ENCODE measurements at places on chromosomes 5 and 9.

DNA sequence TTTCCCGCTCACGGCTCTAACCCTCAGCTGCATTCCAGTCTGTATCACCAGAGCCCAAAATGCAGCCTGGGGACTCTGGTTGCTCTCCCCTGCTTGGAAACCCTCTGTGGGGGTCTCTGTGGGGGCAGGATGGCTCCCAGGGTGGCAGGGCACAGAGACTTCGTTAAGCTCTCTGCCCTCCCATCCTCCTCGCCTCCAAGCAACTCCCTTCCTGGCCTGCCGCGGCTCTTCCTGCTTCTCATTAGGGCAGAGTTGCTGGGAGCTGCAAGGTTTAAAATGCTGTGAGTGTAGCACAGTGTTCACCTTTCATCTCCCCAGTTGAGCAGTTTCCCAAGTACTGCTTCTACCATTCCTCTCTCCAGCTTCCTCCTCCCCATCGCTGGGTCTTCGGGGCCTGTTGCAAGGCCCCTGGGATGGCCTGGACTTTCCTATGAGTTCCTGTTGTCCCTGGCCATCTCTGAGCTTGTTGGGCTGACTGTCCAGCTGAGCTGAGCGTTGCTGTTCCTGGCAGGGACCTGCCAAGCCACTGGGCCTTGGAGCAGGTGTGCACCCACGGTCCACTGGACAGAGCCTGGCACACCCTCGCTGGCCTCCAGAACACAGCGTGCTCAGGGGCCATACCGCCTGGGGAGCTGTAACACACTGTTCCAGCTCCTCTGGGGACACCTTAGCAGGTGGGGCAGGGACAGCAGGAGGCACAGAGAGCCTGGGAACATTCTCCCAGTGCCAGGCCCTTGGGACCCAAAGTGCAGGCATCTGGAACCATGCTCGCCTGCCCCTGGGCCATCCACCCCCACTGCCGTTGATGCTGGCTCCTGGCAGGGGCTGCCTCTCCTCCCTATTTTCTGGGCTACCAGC, 188.4 kb downstream of the C9orf50 start:
- no peak for DNase-seq

GRCh38 chr5:168790671-168791250, 211.6 kb upstream of the PANK3 start:
- DNase-seq = no peak

- no peak for DNase-seq
These were observed 143.0 kb downstream of the CARTPT start for GRCh38 chr5:71862087-71862486.

GRCh38 chr5:4226565-4226964, 630.9 kb downstream of the IRX1 start:
- no peak for DNase-seq

DNA sequence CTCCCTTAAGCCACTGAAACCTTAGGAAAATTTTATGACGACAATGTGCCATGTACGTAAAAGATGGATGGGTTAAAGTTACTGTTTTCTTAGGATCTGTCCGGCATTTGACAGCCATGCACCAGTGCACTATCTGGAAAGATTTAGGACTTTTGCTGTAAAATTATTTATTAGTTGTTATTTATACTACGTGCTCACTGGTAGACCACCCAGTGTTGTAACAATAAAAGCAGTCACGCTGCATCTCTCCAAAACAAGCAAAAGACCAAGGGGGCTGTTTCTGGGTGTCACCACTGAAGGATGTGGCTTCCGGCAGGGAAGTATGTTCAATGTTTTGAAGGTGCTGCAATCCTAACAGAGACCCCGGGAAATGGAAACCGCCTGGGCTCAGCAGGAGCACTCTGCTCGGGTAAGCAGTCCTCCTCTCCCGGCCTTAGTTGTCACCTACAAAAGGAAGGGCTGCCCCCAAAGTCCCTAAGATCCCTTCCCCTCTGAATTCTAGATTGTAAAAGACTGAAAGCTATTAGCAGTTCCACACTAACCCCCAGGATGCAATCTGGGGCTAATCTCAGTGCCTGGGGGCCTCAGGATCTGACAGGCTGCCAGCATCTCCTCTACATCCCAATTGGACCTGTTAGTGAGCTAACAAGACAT, 38.6 kb downstream of the SAXO1 start:
- DNase-seq = no peak

DNA sequence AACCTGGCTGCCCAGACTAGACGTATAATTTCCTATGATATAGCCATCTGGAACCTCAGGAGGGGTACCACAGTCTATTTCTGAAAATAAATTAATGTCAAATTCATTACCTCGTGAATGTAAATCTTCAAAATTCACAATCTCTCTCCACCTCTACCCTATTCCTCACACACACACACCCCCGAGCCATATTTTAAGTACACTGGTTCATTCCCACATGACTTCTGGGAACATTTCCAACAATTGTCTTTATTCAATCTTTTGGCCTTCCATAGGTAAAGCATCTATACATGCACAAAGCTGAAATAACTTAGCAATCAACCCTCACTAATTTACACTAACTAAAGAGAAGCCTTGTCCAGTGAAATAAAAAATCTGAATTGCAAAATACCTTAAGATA, 32.7 kb downstream of the SUSD1 start:
- DNase-seq = no peak

- no peak for DNase-seq
These were observed 33.7 kb downstream of the AP3S1 start for GRCh38 chr5:115875447-115875846.

GRCh38 chr9:128138001-128138400, 10.5 kb upstream of the PTGES2 start:
- DNase-seq = no peak

- no peak for DNase-seq
These were observed 173.7 kb upstream of the POU5F2 start for GRCh38 chr5:93915142-93915553.

DNA sequence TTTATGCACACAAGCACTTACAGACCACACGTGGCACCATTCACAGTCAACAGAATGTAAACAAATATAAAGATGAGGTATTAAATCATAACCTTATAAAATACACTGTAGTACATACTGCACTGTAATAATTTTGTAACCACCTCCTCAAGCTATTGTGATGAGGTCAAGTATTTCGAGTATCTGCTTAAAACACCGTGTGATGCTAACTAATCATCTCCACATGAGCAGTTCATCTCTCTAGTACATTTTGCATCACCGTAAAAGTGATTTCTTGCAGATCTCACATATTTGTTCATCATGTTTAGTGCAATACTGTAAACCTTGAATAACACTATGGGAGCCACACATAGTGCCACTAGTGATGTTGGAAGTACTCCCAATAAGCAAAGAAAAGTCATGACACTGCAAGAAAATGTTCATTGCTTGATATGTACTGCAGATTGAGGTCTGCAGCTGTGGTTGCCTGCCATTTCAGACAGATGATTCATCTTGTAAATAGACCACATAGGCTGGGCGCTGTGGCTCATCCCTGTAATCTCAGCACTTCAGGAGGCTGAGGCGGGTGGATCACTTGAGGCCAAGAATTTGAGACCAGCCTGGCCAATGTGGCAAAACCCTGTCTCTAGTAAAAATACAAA, 44.3 kb downstream of the FOXB2 start:
- no peak for DNase-seq

GRCh38 chr9:131276094-131276888, at the start of gene FAM78A:
FAM78A (minus strand) TSS chr9:131276510; CDS start chr9:131276179, 331 bp downstream.
- no peak for DNase-seq

DNA sequence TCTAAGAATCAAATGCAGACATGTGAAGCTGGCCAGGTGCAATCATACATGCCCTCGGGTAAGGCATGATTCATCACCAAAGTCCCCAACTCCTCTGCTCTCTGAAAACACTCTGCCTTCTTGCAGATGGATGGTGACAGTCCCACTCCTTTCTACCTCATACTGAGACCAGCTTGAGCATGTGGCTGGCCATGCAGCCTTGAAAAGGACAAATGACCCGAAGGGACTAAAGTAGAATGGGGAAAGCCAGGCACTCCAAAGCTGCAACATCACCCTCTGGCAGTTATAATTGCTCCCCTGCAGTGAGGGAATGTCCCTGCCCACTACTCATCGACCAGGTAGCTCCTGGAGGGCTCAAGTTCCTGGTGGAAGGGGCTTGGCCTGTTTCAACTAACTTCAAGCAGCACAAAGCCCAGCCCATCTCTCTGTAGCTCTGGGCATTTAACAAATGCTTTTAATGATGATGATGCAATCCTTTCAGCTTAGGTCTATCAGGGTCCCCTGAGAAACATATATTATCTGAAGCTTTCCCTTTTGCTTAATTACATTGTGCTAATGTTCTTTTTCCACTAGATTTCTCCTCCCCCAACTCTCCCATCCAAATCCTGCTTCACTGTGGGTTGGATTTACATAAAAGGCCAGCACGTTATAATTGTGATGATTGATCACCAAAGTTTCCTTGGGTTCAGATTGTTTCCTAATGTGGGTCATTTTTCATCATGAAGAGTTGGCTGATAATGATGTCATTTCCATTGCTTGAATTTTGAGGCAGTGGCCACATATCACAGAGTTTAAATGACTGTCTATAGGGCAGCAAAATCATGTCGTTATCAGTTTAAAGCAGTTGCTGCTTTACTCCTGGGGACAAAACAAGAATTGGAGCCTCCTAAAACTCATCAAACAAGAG, 436.5 kb upstream of the SLC30A5 start:
- DNase-seq = no peak

GRCh38 chr9:71891557-71892189, 19.3 kb downstream of the ABHD17B start:
- DNase-seq = no peak

DNA sequence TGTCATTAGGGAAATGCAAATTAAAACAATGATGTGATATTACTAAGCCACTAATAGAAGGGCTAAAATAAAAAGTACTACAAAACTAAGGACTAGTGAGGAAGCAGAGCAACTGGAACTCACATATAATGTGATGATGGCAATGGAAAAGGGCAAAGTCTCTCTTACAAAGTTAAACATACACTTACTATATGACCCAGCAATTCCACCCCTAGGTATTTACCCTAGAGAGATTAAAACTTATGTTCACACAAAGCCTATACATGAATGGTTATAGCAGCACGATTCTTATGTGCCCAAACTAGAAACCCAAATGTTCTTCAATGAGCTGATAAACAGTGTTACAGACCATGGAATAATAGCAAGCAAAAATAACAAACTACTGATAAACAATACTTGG, 643.7 kb downstream of the TLE1 start:
- DNase-seq = no peak

DNA sequence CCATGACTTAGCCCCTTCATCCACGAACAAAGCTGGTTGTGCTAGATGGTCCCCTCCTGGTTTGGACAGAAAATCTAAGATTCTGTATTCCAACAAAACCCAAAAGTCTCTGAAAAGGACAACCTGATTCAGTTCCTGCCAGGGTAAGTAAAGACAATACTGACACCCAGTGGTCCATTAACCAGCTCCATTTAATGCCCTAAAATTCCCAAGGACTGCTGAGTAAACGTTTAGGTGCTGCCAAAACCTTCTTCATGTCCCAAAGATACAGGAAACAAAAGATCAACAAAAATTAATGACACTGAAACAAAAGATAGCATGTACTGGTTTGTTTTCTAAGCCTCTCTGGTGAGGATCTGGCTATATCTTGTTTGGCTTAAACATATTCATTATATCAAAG, 25.3 kb upstream of the PPP1R2B start:
- DNase-seq = no peak

GRCh38 chr5:6096101-6096500, 282.2 kb downstream of the MED10 start:
- DNase-seq = no peak

- DNase-seq = no peak
These were observed 152.5 kb upstream of the NFIB start for GRCh38 chr9:14466429-14466818.

DNA sequence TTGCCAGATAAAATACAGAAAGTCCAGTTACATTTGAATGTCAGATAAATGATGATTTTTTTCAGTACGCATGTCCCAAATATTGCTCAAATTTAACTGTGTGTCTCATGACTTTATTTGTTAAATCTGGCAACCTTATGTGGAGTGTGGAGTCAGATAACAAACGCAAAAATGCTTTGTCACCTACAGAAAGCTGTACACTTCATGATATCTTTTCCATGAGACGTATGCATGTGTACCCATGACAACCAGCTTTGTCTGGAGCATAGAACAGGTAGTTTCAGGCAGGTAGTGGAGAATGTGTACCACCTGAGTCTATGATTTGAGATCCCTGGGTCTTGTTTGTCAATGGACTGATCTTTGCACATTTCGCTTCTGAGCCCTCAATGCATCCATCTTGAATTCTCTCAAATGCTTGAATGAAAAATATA, 105.5 kb upstream of the CPEB4 start:
- no peak for DNase-seq

DNA sequence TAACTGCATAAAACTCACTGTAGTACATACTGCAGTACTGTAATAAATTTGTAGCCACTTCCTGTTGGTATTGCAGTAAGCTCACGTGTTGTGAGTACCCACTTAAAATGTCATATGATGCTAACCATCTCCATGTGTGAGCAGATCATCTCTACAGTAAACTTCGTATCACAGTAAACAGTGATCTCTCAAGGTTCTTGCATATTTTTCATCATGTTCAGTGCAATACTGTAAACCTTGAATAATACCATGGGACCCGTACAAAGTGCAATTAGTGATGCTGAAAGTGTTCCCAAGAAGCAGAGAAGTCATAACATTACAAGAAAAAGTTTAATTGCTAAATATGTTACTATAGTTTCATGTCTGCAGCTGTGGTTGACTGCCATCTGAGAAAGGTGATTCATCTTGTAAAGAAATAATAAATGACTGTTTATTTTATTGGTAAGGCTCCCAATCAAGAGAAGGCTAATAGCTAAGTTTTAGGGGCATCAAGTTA, 253.8 kb upstream of the POU5F2 start:
- no peak for DNase-seq

- no peak for DNase-seq
These were observed 112.4 kb upstream of the CTSL start for GRCh38 chr9:87613265-87614111.

DNA sequence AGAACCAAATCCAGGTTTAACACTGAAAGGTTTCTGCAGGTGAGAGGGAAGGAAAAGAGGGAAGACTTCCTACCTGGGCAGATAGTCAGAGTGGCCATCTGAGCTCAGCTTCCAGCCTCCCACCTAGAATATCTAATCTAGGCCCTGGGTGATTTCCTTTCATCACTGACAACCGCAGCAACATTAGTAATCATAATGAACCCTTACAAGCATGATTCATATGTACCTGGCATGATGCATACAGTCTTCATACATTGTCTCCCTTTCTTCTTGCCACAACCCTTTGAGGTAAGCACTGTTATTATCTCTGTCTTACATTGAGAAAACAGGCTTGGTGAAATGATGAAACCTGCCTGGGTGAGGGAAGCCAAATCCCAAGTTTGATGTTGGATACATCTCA, 13.5 kb downstream of the AFAP1L1 start:
- DNase-seq = no peak

DNA sequence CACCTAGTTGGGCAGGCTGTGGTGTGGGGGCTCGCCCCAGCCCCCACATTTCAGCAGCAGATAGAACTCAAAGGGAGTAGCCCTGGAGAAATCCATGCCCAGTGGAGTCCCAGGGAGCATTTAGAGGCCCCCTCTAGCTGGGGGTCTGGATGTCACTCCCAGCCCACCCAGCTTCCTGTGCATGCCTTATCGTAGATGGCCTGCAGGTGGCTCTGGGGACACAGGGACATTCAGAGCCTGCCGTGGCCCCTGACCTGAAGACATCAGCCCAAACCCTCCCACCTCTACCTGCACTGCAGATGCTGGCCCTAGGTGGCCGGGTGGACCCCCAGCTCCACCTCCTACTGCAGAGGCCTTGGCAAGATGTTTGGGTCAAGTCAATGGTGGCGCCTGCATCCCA, 49.0 kb upstream of the LMX1B start:
- DNase-seq = no peak

Measured in stimulated activated CD4-positive, alpha-beta T cell treated with anti-CD3 and anti-CD28 coated beads, Interleukin-1b, Interleukin-23, amount 100 ng/mL, for 24 hours (primary cell).